ENCODE measurements at places on chromosomes 4 and X. TPM values are rescaled to one million over a fixed set of nuclear protein-coding genes. Genes with fewer than 3 reads are reported as not detected.

ABCG2 gene
- 22.9 TPM for total RNA-seq

NSG1 gene
- total RNA-seq, result 5.4 TPM

TCP11X2 gene
- total RNA-seq, result not detected

MAGEE2 gene
- 0.74 TPM for total RNA-seq

F8A1 gene
- total RNA-seq, result 0.95 TPM

UCP1 gene
- total RNA-seq, result not detected

PCYT1B gene
- total RNA-seq, result 3.2 TPM

VCX2 gene
- total RNA-seq, result not detected

TRPC5OS gene
- not detected for total RNA-seq

DCAF8L1 gene
- total RNA-seq, result not detected

IL21 gene
- total RNA-seq, result not detected

GNRHR gene
- total RNA-seq, result not detected

PRR32 gene
- total RNA-seq, result 1.3 TPM

ADGRL3 gene
- total RNA-seq, result 70.1 TPM

TIGD4 gene
- 2.9 TPM for total RNA-seq

PFKFB1 gene
- 0.16 TPM for total RNA-seq

GAGE12F gene
- total RNA-seq, result not detected

CLDN2 gene
- not detected for total RNA-seq

ACOX3 gene
- total RNA-seq, result 36.6 TPM

GYPE gene
- 2.3 TPM for total RNA-seq

OPN1MW2 gene
- total RNA-seq, result not detected

LUZP4 gene
- not detected for total RNA-seq

GRPR gene
- total RNA-seq, result 1.1 TPM

HCFC1 gene
- total RNA-seq, result 15.4 TPM
